ENCODE measurements at places on chromosomes 1 and 21.

DNA sequence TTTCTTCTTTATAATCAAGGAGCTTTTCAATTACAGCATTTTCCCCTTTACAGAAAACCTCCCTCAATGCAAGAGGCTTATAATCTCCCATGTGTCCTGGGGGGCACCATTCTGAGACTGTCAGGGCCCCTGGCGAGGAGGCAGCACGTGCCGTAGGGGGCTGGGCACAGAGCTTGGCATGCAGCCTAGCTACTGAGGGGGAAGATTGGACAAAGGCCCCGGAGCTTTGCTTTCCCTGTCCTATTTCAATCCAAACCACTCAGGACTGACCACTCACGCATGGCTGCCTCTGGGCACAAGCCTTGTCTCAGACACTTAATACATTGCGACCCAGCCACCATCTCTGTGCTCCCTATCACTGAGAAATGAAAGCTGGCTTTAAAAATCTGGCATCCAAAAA, 2.8 kb upstream of the RAP1GAP start:
- DNase-seq: no peak

GRCh38 chr1:156602557-156602993, 1.3 kb upstream of the GPATCH4 start:
- DNase-seq: no peak

GRCh38 chr1:100348549-100349144, 3.7 kb upstream of the CDC14A start:
- no peak for DNase-seq

DNA sequence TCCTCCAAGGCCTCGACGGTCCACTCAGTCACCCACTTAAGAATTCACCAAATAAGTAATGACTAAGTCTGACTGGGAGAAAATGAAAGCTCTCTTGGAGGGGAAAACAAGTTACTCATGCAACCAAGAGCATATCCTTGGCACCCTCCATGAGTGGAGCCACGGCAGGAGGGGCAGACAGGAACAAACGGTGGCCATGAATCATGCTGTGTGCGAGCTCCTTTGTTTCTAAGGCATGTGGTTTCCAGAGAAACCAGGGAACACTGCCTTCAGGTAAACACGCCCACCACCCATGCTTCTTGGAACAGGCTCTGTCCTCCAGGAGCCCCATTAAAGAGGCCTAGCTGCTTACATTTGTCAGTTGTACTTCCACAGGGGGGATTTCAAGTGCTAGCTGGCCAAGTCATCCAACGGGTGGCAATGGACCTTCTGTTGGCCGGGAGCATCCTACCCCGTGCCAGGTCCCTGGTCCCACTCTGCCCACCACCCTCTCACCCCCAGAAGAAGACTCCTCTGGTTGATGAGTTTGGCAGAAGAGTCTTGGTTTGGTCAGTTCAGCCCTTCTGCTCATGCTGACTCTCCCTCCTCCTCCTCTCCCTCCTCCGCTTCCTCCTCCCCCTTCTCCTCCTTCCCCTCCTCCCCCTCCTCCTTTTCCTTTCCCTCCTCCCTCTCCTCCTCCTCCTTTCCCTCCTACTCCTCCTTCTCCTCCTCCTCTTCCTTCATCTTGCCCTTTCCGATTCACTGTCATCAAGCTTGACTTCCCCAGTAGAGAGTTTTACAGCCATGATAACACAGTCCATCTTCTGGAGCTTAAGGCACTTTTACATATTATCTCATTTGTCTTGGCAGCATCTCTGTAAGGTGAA, 107.6 kb downstream of the CCDC185 start:
- no peak for DNase-seq

GRCh38 chr21:43974791-43975468, 37.2 kb upstream of the TRAPPC10 start:
- no peak for DNase-seq

DNA sequence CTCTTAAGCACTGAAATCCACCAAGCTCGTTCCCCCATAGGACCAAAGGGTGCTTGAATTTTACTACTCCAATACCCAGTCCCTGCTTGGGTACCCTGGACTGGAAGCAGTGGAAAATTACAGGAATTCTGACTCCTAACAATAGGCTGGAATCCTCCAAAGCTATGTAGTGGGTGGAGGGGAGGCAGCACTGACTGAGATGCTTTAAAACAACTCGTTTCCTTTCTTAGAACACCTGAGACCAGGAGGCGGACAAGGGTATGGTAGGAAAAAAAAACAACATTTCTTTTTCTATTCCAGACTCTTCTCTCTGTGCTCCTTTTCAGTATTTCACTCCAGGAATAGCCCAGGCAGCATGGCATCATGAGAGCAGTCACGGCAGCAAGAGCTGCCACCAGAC, 2.3 kb downstream of the PEF1 start:
- DNase-seq: no peak

GRCh38 chr1:1000357-1001056, 610 bp upstream of the HES4 start:
- DNase-seq: peak; percentile 49

GRCh38 chr1:25036117-25036546, 106.1 kb upstream of the RUNX3 start:
- no peak for DNase-seq

- no peak for DNase-seq
Observed at GRCh38 chr1:223038288-223039006, 104.6 kb downstream of the TLR5 start.

GRCh38 chr1:27525296-27526272, 35.6 kb upstream of the WASF2 start:
- DNase-seq: no peak

DNA sequence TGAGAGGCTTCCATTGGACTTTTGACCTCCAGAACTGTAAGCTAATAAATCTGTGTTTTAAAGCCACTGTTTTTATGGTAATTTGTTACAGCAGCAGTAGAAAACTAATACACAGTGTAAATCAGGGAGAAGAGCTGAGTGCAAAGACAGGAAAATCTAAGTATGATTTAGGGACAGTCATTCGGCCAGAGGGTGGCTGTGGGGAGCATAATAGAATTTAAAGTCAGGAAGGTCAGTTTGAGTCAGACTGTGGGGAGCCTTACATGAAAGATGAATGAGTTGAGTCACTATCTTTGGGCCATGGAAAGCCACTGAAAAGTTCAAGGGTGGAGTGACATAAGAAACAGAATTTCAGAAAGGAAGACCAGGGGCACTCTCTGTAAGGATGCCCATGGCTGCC, 52.4 kb upstream of the SSX2IP start:
- DNase-seq: no peak

All from activated CD8-positive, alpha-beta memory T cell treated with anti-CD3 and anti-CD28 coated beads for 1 hour (primary cell).